ENCODE measurements at places on chromosomes 16 and 17.

GRCh38 chr17:28956112-28956511 lies 4.8 kb upstream of the PHF12 start:
- DNase-seq: no peak

GRCh38 chr17:41816637-41817320 lies 4.0 kb downstream of the FKBP10 start:
- DNase-seq: no peak

DNA sequence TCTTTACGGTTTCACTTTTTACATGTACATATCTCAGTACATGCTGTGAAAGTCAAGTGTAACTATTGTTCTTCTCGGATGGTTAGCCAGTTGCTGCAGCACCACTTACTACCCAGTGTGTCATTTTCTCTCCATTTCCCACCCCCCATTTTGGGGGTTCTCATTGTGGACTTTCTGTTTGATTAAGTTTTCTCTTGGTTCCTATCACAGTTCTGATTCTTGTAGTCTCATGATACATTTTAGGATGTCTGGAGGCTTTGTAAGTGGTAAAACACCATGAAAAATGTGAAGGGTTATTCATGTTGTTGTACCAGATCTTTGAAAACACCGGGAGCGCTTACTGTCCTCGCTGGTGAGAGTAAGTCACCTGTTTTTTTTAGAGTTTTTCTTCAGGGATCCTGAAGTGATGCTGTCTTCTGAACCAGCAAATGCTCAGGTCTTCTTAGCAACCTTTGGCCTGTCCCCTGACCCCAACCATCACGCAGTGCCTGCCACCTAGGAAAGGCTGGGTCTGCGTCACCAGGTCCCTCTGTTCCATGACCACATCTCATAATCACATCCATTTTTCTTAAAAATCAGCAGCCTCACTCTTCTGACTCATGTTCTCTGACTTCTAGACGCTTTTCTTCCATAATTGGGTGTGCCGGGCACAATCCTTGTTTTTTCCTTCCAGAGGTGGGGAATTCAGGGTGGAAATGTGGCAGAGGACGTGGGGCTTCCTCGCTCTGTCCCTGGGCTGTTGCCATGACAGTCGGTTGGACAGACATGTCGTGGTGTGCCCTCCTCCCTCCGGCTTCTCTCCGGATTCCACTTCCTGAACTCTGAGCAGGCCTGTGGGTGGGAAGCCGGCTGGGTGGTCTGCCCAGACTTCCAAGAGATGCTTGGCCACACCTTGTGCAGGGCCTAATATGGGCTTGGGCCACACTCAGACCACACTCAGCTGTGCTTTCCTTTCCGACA lies 102.6 kb downstream of the NTN1 start:
- DNase-seq: no peak

- no peak for DNase-seq
These were observed 41.3 kb downstream of the GPRC5B start for GRCh38 chr16:19843371-19843770.

DNA sequence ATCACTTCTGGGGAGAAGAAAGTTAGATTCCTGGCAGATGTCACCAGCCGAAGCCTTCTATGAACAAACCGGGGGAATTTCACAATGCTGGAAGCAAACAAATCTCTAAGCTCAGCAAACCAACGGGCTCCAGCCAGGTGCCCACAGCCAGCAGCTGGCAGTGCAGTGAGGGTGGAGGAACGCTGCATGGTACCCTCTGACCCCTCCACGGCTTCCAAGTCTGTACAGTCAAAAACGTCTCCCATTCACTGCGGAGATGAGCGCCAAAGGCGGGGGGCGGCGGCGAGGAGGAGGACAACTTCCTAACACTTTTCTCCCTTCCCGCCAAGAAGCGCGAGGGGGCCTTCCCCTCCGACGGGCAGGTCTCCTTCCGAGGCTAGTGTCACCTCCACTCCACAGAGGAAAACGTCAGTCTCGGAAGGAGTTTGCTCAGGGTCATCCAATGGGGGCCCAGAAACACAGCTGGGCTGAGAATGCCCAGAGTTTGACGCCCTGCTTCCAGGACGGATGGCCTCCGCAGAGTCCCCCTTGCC lies 924 bp downstream of the ZNF598 start:
- DNase-seq: no peak

- DNase-seq: no peak
These were observed 135.9 kb upstream of the DYNLRB2 start for GRCh38 chr16:80404847-80405246.

GRCh38 chr16:82231008-82231787 lies 61.2 kb upstream of the MPHOSPH6 start:
- DNase-seq: no peak

- DNase-seq: no peak
These were observed 739.9 kb upstream of the SOX9 start for GRCh38 chr17:71380936-71381335.

DNA sequence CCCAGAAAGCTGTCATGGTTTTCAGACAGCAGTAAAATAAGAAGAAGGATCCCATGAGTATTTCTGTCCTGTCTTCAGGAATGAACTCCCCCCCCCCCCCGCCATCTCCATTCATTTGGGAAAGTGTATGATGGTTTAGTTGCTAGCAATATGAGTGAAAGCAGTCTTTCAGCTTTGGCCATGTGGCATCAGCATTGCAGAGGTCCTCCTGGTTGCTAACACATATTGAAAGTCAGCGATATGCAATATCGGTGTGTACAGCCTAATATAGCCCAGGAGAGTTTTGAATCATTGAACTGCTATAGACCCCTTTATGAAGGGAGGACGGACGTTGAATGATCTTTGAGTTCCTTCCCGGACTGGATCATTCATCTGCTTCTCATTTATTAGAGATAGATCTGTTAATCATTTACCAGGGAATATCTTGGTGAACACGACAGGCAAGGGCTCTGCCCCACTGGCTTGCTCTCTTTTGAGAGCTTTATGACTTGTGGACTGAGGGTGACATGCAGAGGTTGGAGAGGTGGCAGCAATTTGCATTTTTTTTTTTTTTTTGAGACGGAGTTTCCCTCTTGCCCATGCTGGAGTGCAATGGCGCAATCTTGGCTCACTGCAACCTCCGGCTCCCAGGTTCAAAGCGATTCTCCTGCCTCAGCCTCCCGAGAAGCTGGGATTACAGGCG lies 25.2 kb downstream of the DEF8 start:
- DNase-seq: no peak

DNA sequence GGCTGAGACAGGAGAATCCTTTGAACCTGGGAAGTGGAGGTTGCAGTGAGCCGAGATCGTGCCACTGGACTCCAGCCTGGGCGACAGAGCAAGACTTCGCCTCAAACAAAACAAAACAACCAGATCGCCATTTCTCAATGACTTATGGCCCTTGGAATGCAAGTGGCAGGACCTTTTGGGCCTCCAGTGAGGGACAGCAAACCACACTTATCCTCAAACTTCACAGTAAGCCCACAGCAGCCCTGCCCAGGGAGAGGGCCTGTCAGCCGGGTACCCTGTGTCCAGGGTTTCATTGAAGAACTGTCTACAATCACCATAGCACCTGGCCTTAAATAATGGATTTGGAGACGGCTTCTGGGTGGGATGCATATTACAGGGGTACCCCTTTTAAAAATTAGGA lies 11.7 kb downstream of the TRAF4 start:
- no peak for DNase-seq

DNA sequence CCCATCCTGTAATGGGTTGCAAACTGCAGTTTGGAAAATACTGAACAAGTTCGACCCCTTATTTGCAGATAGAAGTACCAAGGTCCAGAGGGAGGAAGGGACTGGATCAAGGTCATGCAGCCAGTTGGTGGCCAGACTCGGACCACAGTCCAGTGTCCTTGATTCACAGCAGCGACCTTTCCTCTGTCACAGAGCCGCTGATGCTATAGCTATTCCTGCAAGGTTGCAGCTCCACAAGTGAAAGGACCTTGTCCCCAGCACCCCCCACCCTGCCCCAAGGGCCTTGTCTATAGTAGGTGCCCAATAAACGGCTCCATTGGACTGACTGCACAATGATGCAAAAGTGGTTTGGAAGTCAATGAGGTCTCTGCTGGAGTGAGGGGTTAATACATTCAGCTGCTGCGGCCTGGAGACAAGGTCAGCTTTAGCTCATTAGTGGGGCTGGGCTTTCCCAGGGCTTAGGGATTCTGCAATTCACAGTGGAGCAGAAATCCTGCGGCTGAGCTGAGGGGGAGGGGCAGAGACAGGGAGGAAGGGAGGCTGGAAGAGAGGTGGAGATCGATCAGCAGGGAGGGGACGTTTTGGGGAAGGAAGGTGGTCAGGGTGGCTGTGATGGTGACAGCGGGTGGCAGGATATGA lies 13.4 kb upstream of the CRHR1 start:
- DNase-seq: no peak

DNA sequence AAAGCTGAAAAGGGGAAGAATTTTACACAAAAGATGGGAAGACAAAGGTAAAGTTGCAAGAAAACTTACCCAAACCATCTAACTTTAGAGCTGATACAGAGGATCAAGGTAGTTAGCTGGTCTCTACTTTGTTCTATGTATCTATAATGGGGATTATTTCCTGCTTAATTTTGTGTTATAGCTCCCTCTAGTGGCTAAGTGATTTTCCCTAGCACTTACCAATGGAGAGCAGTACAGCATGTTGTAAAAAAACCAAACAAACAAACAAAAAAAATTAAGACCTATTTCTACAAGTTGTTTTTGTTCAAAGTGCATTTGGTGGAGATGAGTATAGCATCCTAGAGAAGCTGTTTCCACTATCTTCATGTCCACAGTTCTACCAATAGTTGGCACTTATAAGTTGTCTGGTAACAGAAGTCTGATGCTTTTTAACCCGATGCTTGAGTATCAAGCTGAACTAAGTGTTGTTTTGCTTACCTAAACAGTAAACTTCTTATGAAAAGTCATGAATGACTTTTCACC lies 7.5 kb downstream of the SRSF1 start:
- no peak for DNase-seq

GRCh38 chr17:62650587-62650986 lies 23.1 kb downstream of the MRC2 start:
- no peak for DNase-seq

DNA sequence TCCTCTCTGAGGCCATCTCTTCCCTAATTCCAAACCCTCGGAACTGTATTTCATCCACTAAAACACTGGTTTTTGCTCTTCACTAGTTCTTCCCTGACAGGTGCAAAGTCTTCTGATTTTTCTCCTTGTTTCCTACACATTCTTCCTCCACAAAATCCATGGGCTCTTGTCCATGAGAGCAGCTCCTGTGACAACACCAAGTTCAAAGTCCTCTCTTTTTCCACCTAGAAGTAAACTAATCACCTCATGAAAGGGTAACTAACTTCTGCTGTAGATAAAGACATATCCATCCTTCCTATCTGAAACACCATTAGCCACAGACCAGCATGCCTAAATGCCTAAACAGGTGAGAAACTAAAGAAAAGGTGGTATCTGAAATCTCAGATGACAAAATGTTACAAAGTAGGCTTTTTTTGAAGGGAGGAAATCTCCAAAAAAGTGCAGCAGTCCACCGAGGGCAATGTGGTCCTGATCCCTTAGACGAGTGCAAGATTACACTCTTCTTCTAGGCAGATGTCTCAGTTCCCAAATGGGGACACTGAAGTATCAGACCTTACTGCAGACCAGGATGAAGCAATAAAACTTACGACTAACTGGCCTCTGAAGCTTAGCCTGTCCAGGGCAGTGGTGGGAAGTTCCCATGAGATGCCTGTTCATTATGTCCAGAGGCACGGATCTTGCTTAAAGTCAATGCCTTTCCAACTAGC lies 2.8 kb downstream of the PIP4K2B start:
- no peak for DNase-seq

GRCh38 chr17:74957935-74958740 lies 14.4 kb downstream of the HID1 start:
- no peak for DNase-seq

DNA sequence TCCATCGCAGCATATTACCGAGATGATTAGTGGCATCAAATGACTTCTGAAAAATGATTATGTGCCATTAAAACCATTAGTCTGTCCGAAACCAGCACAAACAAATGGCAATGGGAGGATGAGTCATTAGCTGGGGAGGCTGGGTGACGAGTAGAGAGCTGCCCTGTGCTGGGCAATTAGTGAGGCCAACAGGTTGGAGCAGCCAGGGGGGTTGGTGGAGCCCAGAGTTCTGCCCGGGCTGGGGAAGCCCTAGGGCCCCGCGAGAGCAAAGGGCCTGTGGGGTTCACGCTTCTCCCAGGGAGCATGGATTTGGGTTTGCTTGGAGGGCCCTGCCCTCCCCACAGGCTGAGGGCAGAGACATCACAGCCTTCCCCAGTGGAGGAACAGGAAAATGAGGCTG lies 152.1 kb upstream of the RPL38 start:
- no peak for DNase-seq

- DNase-seq: no peak
These were observed 13.6 kb upstream of the PYY start for GRCh38 chr17:43967251-43967875.

GRCh38 chr17:19911033-19911432 lies 43.3 kb upstream of the ULK2 start:
- DNase-seq: no peak

DNA sequence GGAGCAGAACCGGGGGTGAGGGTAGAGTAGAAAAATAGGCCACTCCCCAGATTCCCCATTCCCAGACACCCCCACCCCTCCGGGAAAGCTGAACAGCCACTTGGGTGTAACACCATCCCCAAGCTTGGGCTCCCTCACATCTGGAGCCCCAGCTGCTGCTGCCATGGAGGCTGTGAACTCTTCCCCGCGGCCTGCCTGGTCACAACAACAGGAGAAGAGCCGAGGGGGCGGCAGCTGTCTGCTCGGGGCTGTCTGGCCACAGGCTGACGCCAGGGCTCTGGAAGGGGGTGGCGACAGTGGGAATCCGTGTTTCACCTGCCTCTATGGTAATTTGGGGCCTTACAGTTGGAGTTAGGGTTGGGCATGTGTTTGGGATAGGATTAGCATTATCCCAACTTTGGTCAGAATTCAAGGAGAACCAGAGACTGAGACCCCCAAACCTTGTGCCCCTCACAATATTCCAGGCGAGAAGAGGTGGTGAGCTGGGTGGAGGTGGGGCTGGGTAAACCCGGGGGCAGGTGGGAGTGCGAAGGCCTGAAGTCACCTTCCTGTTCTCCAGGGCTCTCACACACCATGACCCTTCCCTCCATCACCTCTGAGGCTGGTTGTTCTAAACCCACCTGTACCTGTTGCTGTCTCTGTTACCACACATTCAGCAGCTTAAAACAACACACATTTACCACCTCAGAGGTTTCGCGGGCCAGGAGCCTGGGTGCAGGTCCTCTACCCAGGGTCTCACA lies 29.7 kb upstream of the NXPH3 start:
- no peak for DNase-seq

- no peak for DNase-seq
These were observed 7.6 kb downstream of the XPO6 start for GRCh38 chr16:28204204-28204603.

GRCh38 chr16:84842516-84843148 lies 22.8 kb downstream of the CRISPLD2 start:
- no peak for DNase-seq

DNA sequence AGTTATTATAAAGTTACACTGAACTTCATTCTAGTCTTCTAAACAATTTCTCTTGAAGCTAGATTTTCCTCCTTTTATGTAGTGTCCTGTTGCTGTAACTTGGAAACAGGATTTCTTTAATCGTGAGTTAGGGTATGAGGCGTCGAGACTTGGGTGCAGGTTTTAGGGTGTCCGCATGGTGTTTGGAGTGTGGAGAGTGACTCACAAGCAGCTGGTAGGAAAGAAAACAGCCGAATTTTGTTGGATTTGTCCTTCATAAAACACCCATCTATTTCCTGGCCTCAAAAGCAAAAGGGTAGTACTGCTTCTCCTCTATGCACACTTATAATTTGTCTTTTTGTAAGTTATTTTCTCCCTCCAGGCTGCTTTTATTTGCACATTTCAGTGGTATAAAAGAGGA lies 1.6 kb downstream of the RPTOR start:
- no peak for DNase-seq

All from vagina (tissue), 2 donors.